SJCRH30 (cell line): ENCODE measurements at places on chromosomes 4 and X. TPM values are rescaled to one million over a fixed set of nuclear protein-coding genes. Genes with fewer than 3 reads are reported as not detected.

DNA sequence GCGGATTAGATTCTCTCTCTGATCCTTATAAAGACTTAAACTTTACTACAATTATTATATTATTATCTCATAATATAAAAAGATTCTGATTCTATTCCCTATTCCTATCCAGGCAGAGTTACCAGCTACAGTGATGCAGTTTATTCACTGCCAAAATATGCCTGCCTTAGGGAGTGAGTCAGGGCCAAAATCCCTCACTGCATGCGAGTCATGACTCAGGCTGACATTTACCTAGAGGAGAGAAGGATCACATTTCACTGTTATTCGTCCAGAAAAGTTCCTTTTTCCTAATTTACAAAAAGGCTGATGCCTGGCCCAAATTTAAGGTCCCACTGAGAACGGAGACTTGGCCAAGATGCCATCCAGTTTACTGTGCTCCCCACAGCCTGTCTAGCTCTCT is 168.5 kb upstream of the LDB2 start:
- no peak for DNase-seq

- no peak for DNase-seq
Measured at GRCh38 chrX:38149016-38149415, 71.7 kb downstream of the SRPX start.

GRCh38 chr4:18314731-18315130 is 293.2 kb upstream of the LCORL start:
- DNase-seq, result no peak

- DNase-seq, result peak; percentile 89
Measured at GRCh38 chr4:142405021-142405694, 440.9 kb downstream of the INPP4B start.

DNA sequence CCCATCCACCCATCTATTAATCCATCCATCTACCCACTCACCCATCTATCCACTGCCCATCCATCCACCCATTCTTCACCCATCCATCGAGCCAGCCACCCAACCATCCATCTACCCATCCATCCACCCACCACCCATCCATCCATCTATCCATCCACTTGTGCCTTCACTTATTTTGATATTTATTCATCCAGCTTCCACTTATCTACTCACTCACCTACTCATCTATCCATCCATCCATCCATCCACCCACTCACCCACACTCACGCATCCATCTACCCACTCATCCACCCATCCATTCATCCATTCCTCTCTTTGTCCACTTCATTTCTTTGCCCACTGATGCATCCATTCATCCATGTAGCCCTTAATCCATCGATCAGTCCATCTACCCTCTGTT is 72.9 kb upstream of the AFAP1 start:
- DNase-seq, result no peak

DNA sequence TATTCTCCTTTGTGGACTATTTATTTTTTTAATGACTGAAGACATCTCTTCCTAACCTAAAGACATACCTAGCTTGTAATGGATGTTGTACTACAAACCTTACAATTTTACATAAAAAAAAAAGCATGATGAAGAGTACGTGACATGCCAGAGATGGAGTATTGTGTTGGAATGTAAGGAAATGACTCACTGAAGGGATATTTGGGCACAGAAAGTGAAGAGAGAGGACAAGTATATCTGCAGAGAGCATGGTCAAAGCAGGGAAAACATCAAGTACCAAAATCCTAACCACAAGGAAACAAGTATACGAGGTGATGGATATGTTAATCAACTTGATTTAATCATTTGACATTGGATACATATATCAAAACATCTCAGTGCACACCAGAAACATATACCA is 1051.4 kb upstream of the PRKX start:
- no peak for DNase-seq

DNA sequence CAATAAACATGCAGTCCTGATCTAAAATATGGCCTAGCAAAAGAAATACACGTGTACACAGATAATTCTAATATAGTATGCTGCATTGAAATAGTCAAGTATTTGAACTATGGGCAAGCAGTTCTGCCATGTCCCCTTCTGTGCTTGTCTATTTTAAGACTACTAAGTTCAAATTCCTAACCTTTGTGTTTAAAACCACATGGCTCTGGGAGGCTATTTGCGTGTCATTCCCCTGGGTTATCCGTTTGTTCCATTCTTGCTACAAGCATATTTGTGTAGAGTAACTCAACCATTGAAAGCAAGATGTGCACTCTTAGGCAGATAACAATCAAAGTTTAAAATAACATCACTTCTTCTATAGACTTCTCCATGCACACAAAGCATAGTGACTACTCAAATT is 25.4 kb upstream of the TBC1D1 start:
- no peak for DNase-seq

- no peak for DNase-seq
Measured at GRCh38 chr4:1288786-1289185, 905 bp upstream of the MAEA start.

DNA sequence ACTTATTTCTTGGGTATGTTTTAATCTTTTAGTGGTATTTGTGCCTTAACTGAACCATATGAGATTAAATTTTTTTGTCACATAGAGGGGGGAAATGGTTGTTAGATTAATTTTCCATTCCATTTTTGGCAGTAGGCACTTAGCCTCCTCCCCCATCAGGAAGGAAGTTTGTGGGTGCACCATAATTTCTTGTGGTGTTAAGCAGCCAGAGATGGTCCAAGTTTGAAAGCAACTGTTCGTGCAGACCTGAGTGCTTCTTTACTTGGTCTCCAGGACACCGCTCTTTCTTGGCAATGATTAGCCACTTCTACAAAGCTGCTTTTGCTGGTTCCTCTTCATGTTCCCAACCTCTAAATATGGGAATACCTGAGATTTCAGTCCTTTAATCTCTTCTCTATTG is 92.7 kb upstream of the RPL34 start:
- no peak for DNase-seq

- no peak for DNase-seq
Measured at GRCh38 chr4:95285797-95286196, 263.0 kb downstream of the UNC5C start.

- peak; percentile 71 for DNase-seq
Measured at GRCh38 chr4:89024051-89024675, 32.8 kb downstream of the FAM13A start.

DNA sequence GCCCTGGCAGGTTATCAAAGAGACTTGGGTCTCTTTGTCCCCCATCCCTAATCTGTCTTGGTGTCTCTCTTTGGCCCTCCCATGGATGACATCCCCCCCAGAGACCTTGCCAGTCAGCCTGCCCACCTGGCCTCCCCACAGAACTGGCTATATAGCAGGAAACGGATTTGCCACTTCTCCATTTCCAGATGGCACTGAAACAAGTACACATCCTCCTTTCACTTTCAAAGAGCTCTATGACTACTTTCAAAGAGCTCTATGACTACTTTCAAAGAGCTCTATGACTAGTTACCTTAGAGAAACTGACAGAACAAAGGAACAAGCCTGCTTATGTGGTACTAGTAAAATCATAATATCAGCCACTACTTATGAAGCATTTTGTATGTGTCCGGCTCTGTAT is 175.3 kb downstream of the MAML3 start:
- DNase-seq, result no peak

DNA sequence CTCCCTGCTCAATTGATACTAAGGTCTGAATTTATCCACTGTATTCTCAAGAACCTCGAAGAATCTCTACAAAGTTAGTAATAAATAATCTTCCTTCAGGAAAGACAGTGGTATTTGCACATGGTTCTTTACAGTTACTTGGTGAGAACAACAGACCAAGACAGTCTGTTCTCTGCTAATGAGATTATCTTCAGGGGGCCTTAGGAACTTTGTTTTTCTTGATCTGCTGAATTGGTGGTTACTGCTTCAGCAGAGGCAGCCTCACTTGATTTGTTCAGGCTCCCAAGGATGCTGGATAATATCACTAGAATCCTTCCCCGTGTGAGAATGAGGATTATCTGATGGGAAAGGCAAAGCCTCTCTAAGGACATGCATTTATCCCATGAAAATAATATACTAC is 64.8 kb downstream of the CBR4 start:
- no peak for DNase-seq

- DNase-seq, result no peak
Measured at GRCh38 chrX:81355436-81355835, 153.5 kb downstream of the SH3BGRL start.

DNA sequence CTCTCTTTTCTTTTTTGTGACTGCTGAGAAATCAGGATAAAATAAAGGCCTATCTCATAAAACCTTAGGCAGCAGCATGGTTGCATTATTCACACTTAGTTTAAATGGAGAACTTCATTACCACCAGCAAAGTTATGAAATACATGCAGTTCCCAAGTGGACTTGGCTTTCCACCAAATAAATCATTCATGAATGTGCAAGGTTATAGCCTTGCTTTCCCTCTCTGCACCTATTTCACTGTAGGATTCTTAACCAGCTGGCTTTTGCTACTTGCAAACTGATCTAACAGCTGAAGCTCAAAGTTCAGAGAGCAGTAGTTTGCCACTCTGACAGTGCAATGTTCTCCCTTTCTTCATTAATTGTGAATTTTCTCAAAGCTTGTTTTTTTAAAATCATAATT is 140.1 kb upstream of the SMIM31 start:
- DNase-seq, result no peak

DNA sequence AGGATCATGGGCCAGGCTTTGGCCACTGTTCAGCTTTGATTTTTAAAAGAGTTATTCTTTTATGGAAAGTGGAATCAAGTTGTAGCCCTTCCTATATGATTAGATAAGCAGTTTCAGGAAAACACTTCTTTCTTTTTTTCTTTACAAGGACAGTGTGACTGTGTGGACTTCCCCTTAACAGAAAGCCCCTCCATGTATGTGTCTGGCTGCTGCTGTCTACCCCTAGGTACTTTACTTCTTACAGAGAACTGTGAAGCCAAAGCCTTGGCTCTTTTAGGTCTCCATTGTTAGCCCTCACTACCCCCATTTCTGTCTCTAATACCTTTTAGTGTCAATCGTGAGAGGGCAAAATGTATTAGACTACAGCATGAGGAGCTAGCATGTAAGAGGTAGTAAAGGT is 19.1 kb downstream of the VSIG1 start:
- DNase-seq, result no peak

GRCh38 chr4:183256343-183256742 is 63.7 kb downstream of the CLDN22 start:
- no peak for DNase-seq

DNA sequence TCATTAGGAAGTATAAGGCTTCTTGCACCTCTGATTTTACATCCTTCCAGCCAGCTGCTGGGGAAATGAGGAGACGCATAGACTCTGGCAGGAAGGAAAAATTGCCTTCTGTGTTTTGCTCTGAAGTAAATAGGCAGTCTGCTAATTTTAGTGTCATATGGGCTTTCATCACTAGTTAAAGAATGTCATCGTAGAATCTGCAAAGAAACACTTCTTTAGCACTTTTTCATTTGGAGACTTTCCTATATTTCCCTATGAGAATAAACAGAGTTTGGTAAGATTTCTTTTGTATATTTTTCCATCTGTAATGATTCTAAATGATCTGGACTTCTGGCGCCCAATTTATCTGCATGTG is 3.3 kb downstream of the ADGRL3 start:
- DNase-seq, result peak; percentile 5

DNA sequence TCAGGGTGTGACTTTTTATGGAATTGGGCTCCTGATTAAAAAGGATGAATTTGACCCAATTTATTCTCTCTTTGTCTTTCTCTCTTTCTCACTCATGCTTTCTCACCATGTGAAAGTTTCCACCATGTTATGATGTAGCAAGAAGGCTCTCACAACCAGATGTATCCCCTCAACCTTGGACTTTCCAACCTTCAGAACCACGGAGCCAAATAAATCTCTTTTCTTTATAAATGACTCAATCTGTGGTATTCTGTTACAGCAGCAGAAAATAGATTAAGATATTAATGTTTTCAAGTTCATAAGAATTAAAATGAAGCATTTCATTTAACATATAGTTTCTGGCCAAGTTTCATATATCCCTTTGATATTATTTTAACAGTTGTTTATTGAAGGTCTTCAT is 698.5 kb downstream of the TRAM1L1 start:
- DNase-seq, result no peak

GRCh38 chr4:43882470-43882869 is 566.1 kb downstream of the KCTD8 start:
- peak; percentile 11 for DNase-seq

DNA sequence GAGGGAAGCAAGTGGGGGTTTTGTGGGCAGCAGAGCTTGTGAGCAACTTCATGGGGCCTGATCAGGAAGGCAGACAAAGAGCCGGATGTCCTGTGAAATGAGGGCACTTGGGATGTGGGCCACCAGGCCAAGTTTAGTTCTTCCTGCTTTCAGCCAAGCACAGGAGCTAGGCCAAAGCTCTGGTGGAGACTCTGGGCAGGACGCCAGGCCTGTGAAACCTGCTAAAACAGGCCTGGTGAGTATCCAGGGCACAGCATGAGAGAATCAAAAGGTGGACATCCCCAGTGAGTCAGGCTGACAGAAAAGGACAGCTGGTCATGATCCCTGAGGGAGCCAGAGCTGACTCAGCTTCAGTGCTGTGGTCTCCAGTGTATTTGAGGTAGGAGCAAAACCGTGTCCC is 95.7 kb downstream of the NPNT start:
- DNase-seq, result peak; percentile 99

DNA sequence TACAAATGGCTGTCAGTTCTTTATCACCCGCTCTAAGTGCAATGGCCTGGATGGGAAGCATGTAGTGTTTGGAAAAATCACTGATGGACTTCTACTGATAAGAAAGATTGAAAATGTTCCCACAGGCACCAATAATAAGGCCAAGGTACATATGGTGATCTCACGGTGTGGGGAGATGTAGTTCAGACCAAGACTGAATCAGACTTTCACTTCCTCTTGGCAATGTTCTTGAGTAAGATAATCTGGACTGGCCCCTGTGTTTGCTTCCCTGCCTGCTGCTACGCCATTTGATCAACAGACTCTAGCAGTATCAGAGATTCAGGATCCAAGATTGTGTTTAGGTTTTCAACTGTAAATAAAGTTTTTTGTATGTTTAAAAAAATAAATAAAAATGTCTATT is 682.2 kb upstream of the AMOT start:
- DNase-seq, result no peak

DNA sequence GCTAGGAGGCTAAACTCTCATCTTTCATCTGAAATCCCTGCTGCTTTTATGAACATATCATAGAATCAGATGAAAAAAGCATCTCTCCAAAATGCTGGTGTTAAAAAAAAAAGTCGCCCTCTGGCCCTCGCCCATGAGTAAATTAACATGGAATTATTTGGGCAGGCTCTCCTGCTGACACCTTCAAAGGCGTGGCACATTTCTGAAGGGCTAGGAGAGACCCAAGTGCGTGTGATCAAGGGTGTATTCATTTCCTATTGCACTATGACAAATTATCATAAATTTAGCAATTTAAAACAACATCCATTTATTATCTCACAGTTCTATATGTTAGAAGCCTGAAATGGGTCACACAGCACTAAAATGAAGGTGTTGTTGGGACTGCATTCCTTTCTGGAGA is 5.1 kb downstream of the ANXA3 start:
- no peak for DNase-seq

Gene ADGRG4
- total RNA-seq, result not detected in 2 replicates

Gene SERTM2
- total RNA-seq, result 0.04 TPM in 1 of 2 replicates, not detected in the other

Gene GLUD2
- total RNA-seq, result 0.20 and 0.35 TPM in 2 replicates

Gene HOPX
- total RNA-seq, result not detected in 2 replicates

Gene SNX12
- 103 and 105 TPM in 2 replicates for total RNA-seq

Gene CNKSR2
- 24.7 and 33.0 TPM in 2 replicates for total RNA-seq
